Glutamatergic neuron (in vitro differentiated cells): ENCODE measurements at places on chromosomes 6 and 20. TPM values are rescaled to one million over a fixed set of nuclear protein-coding genes. Genes with fewer than 3 reads are reported as not detected.

TFEB gene
- total RNA-seq, result 3.1 TPM

VSTM2L gene
- 15.9 TPM for total RNA-seq

PTPRK gene
- total RNA-seq, result 50.3 TPM

CTSZ gene
- total RNA-seq, result 13.1 TPM

EPB41L2 gene
- total RNA-seq, result 36.2 TPM

C20orf144 gene
- not detected for total RNA-seq

TNNC2 gene
- 0.64 TPM for total RNA-seq

FAM217A gene
- not detected for total RNA-seq

HM13 gene
- total RNA-seq, result 320 TPM

KIF13A gene
- 26.7 TPM for total RNA-seq

PREX1 gene
- total RNA-seq, result 235 TPM
